T-helper 22 cell (primary cell): ENCODE measurements at places on chromosomes 2 and 18.
A peak's percentile ranks its signal among the peaks of the same experiment; 100 is the strongest.

DNA sequence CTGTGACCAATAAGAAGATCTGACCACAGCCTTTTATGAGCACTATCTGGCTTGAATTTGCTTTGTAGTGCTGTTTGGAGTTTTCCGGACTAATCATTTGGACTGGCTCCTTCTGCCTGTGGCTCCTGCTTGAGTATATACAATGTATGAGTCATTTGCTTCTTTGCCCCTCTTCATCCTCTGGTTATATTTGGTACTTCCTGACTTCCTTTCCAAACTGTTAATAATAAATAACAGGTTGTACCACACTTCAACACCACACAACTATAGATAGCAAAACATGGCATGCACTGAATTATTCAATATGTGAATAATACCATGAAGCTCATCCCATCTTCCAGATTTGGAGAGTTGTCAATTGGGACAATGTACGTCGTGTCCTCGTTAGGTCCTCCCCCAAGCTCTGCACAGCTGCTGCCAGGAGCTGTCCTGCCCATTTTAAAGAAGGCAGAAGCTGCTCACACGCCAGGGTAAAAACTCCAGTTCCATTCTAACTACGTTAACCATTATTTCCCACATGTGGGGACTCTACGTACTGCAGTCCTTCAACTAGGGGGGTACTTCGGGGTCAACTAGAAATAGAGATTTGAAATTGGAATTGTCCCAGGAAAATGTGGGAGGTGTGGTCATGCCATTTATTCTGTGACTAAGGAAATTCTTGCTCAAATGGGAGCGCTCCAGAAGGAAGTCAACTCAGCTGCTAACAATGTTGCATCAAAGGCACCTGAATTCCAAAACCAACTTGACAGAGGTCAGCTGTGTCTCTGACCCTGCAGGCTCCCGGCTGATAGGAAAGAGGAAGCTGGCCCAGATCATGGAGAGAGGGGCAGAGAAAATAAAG lies 38.1 kb downstream of the ST8SIA5 start:
- no peak for DNase-seq

GRCh38 chr2:86274265-86274917 lies 63.0 kb downstream of the REEP1 start:
- no peak for DNase-seq

DNA sequence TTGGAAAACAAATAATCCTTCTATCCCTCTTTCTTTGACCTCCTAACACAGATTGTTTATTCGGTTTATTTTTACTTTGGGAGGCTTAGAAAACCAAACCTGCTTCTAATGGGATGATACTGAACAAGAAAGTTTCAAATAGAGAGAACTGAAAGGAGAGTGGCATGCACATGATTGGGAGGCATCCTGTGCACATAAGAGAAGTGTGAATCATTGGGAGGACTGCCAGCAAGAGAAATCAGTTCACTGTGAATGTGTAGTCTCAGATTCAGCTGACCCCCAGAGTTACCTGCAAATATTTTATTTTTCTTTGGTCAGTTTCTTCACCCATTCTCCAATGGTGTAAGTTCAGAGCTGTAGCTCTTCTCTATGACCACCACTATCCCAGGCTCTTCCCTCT lies 1363.2 kb upstream of the ACVR2A start:
- DNase-seq = no peak

DNA sequence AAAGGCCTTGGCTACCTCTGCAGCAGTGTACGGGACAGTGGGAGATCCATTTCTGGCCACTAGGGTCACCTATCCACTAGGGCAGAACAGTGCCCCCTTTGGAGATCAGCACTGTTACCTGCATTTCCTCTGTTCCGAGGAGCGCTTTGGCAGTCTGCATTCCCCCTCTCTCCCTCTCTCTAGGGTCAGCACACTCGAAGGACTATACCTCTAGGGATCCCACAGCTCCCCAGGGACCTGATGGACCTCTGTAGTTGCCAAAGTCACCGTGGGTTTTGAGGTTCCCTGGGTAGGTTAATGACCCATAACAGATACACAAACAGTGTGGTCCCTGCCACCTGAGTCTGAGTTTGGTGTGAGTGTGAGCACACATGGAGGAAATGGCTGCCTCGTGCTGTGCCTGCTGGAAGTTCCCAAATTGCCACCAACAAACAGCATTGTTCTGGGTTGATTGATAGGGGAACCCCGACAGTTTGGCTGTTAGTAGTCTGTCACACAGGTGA lies 99.8 kb upstream of the VWC2L start:
- DNase-seq = no peak

DNA sequence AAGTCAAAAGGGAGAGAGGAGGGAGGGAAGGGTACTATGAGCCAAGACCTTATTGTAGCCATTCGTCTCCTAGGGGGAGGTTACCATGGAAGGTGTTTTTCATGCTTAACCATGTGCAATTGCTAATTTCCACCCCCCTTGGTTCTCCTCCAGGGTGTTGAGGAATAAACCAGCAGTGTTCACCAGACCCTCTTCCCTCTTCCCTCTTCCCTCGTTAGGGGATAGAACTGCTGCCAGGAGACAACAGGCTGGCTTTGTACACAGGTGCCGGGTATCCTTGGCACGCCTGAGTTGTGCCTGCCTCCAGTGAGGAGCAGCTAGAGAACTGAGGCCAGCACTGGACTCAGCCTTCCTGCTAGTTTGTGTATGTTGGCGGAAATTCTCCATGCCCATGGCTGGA lies 41.1 kb upstream of the ARL5A start:
- DNase-seq = no peak

DNA sequence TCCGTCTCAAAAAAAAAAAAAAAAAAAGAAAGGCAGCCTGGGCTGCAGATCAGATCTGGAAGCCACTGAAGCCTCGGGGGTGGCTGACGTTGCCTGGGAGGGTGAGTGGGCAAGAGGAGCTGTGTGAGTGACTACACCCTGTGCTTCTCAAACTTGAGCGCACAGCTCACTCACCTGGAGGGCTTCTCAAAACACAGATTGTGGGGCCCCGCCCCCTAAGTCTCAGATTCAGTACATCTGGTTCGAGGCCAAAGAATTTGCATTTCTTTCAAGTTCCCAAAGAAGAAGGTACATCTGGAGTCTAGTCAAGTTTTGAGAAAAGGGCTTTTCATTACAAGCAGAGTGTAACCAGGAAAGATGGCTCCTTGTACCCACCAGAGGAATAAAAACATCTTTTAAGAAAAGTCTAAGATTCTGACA lies 97.7 kb upstream of the CAB39 start:
- DNase-seq = no peak

- no peak for DNase-seq
Measured at GRCh38 chr2:237304763-237305514, 109.0 kb downstream of the COL6A3 start.

DNA sequence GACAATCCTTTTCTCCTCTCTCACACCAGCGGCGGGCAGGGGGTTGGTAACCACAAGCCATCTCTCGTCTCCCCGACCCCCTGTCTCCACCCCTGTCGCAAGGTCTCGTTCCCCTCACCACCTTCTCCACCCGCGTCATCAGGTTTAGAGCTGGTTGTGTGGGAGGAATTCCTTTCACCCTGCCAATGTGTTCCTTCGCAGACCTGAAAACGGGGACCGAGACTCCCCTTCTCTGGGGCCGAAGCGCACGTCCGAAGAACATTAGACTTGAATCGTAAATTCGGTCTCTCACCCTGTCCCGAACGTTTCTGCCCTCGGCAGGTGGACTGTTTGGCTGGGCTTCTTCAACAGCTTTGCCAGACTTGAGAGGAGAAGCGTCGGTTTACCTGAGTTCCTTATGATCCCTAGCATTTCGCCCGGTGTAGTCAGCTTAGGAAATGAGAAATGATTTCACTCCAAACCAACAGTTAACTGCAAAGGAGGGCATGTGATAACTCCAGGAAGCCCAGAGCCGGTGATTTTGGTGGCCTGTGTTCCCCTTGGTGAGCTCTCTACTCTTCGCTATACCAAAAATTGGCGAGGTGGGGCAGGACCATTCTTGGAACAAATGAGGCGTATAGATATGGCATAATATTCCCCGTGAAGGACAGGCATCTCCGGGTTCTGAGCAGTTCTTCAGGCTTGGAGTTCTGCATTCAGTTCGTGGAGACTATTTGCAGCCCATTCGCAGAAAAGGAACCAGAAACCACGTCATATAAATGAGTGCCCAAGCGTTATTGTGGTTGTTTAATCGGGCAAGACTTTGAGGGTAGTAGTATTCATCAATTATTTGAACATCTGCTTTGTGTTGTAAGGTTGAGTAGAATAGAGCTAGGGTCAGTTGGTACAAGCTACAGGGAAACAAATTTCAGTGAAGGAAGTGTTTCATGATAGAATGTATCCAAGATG lies 694 bp downstream of the CFAP36 start:
- peak; percentile 32 for DNase-seq

DNA sequence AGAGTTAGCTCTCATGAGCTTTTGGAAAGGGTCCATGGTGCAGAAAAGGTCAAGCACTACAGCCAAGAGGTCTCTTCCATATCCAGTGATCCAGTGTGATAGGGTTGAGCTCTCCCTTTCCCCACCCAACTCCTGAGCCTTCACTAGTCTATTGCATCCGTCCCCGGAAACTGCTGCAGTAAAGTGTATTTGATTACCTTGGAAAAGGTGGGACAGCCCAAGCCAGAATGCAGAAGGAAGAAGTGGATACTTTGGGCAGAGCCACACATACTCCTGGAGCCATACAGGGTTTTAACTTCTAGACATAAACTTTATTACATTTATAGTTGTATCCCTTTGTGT lies 3.6 kb downstream of the PNKD start:
- DNase-seq = no peak

DNA sequence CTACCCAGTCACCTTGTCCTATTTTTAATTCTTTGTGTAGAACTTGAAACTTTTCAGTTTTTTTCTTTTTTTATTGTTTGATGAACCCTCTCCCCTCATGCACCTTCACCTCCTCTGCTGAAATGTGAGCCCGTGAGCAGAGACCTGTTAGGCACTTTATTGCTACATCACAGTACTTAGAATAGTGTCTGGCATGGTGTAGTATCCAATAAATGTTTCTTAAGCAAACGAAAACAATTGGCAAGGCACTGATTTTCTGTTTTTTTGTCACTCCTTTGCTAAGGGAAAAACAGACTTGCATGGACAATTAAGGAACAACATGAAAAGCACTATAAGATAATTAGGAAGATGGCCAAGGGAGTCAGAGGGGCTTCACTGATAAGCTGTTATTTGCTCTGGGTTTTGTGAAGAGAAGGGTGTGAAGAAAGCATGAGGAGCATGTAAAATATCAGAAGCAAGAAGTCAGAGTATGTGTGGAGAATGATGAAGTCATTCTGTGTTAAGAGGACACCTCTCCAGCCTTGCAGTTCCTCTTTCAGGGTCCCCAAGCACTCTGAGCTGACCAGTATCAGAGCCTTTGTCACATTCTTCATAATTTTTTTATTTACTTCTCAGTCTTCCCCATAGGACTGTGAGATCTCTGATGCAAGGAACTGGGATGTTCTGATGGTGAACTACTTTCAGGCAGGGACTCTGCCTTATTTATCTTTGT lies 99.7 kb upstream of the CAVIN2 start:
- no peak for DNase-seq

DNA sequence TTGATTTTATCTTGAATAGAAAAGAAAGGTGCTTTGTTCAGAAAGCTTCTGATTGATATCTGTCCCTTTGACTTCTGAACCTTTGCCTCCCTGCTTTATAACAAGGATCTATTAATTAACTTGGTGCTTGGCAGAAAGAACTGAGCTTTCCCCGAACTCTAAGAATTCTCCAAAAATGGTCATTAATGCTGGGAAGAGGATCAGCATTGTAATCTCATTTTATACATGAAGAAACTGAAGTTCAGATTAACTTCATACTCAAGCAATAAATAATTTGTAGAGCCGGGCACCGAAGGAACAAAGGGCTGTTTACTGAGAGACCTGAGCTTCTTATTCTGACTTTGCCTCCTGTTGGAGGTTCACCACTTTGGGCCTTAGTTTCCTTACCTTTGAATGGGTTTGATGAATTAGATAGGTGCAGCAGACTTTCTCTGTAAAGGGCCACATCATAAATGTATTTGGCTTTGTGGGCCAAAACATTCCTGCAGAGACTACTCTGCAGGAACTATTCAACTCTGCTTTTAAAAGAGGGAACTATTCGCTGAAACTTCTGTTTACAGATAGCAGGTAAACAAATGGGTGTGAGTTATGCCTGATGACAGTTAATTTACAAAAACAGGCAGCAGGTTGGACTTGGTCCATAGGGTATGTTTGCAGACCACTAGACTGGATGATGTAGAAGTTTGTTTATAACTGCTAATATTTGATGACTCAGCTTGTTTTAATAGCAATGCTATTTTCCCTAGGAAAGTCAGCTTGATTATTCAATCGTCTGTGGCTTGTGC lies 272.9 kb downstream of the TGIF1 start:
- DNase-seq = no peak

GRCh38 chr18:48714873-48715272 lies 176.0 kb downstream of the CTIF start:
- DNase-seq = no peak

DNA sequence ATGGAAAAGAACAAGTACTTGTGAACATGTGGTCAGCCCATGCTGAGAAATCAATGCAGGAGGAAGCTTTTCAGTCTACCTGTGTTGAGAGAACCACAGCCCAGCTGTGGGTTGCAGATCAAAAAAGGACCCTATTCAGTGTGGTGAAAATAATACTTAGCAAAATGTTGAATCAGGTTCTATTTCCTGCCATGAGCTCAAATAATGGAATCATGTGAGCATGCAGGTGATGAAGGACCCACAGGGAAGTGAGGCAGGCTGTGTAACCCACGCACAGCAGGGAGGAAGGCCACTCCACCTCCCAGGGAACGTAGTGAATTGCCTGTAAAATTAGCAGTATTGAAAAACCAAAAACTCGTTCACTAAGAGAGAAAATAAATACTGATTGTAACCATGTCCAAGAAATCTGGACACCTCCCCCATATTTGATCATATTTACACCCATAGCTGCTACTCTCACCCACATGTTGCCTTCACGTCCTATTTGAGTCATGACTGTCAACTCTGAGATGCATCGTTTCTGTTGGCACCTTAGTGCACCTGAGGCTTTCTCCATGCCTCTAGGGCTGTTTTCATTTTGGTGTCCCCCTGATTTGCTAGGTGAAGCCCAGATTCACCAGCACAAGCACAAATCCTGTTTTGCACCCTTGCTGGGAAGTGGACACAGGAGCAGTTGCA lies 20.5 kb upstream of the BCL2L11 start:
- DNase-seq = no peak

- DNase-seq = no peak
Measured at GRCh38 chr18:25282896-25283703, 68.9 kb downstream of the ZNF521 start.

DNA sequence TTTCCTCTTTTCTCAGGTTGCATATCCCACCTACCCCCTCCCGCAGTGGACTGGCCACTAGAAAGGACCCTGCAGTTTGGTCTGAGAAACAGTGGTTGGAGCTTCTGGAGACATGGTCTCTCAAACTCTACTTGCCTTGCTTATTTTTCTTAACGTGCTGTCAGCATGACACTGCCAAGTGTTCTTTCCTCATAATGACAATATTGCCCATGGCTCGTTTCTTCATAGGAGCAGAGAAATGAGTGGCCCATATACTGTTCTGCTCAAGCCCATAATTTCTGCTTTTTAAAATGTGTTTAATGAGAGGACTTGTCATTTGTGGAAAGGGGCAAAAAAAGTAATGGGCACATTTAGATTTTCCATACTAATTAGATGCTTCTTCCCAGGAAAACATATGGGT lies 828.7 kb downstream of the BCL11A start:
- no peak for DNase-seq

- DNase-seq = no peak
Measured at GRCh38 chr2:196742685-196743084, 56.8 kb downstream of the GTF3C3 start.
